ENCODE measurements at places on chromosomes 2 and 18. TPM values are rescaled to one million over a fixed set of nuclear protein-coding genes. Genes with fewer than 3 reads are reported as not detected.

- no peak for DNase-seq
- H3K4me1 ChIP-seq, result no peaks in the 10 kb centered on the region
- H3K27me3 ChIP-seq, result no peaks in the 10 kb centered on the region
- no peak overlapping the region for H3K4me3 ChIP-seq
These were observed 1964.5 kb upstream of the PIK3C3 start for GRCh38 chr18:39990540-39990939.

DNA sequence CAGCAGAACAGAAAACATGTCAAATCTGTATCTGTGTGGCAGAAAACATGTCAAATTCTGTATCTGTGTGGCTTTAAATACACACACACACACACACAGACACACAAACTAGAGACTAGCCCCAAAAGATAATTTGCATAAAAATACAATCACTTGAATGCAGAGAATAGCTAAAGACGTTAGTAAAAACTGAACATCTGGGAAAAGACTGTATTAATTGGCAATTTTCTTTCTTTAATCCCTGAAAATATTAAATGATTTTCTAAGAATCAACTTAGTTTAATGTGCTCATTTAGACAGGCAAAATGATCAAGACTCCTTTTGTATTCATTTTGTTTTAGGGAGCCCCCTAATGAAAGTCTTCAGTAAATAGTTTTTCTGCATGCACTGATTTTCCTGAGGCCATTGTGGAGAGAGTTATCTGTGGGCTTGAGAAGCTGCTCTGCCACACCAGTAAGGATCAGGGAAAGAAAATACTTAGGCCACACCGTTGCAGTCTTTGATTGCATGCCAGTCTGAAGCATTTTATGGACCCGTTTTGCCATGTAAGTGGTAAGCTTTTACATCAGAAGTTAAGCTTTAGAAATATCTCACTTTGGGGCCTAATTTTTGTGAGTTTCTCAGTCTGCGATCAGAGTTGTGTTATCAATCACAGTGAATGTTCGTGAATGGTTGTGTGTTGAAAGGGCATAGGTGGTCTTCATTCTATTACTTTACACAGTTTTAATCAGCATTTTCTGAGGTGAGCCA, 2.2 kb downstream of the SPATS2L start:
- peaks cover 4% of the 10 kb centered on the region for H3K36me3 ChIP-seq
- H3K4me1 ChIP-seq, result peaks cover 57% of the 10 kb centered on the region
- peak; percentile 49 for DNase-seq
- peak overlapping the region; percentile 53 for H3K27ac ChIP-seq
- peak overlapping the region; percentile 85 for H3K4me3 ChIP-seq

GRCh38 chr18:53603276-53603675, 621.2 kb downstream of the MBD2 start:
- H3K36me3 ChIP-seq, result no peaks in the 10 kb centered on the region
- no peak overlapping the region for H3K27ac ChIP-seq
- no peak overlapping the region for H3K4me3 ChIP-seq

DNA sequence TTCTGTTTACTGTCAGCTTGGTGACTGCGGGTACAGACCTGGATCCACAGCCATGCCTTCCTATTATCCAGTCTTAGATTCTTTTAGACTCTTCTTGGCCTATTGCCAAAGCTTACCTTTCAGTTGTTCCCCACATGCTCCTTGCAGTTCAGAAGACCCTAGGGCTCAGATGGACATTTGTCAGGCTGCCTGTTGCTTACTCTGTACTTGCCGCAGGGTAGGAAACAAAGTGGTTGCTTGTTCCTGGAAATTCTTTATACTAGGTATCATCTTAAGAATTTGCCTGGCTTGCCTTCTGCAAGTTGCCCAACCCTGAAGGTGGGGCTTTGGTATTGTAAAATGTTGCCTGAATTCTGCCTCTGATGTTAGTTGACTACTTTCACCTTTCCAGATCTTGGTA, 24.4 kb downstream of the CD28 start:
- H3K27me3 ChIP-seq, result no peaks in the 10 kb centered on the region
- no peak for DNase-seq
- H3K4me3 ChIP-seq, result no peak overlapping the region

DNA sequence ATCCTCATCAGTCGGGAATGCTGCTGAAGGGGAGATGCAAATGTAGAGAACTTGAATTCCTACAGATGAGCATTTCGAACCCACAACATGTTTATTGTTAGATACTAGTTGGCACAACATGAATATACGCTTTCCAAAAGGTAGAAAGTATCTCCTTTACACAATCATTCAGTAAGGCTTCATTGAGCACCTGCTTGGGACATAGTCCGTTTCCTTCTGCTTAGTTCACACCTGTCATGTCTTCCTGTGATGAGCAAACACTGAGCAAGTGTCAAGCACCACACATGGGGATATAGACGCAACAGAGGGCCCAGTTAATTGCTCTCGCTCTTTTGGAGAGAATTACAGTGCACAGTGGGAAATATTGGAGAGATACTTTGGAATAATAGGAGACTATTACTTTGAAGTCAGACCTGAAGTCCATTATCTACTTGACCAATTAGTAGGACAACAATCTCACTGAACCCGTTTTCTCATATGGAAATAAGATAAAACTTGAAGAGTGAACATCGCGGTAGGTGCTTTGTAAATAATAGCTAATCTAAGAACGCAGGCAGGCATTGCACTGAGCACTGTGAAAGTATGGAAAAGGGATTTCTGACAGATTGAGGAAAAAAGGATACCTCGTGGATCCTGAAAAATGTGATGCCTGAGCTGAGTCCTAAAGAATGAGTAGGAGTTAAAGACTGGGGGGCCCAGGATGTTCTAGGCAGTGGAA, 1.2 kb downstream of the CPSF3 start:
- H3K4me1 ChIP-seq, result peaks cover 29% of the 10 kb centered on the region
- H3K27me3 ChIP-seq, result no peaks in the 10 kb centered on the region
- H3K4me3 ChIP-seq, result peak overlapping the region; percentile 96
- no peak for DNase-seq
- no peak overlapping the region for H3K27ac ChIP-seq

GRCh38 chr2:105536175-105536574, 137.3 kb upstream of the FHL2 start:
- no peak overlapping the region for H3K27ac ChIP-seq
- H3K4me1 ChIP-seq, result no peaks in the 10 kb centered on the region
- H3K4me3 ChIP-seq, result no peak overlapping the region
- DNase-seq, result no peak

Gene ACTG2
- 3.8 TPM for total RNA-seq

Gene HOXD11
- not detected for total RNA-seq

DNA sequence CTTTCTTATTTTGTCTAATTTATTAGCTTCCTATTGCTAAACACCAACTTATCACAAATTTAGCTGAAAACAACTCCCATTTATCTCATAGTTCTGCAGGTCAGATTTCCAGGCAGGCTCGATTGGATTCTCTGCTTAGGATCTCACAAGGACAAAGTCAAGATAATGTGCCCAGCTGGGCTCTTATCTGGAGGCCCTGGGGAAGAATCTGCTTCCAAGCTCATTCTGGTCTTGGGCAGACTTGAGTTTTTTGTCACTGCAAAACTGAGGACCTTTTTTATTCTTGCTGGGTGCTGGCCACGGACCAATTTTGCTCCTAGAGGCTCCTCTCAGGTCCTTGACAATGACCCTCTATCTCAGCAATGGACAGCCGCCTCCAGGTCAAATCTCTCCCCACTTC, 215.5 kb downstream of the TRIB2 start:
- peaks cover 33% of the 10 kb centered on the region for H3K4me1 ChIP-seq
- no peaks in the 10 kb centered on the region for H3K27me3 ChIP-seq
- H3K4me3 ChIP-seq, result no peak overlapping the region
- no peak overlapping the region for H3K27ac ChIP-seq
- H3K36me3 ChIP-seq, result no peaks in the 10 kb centered on the region

DNA sequence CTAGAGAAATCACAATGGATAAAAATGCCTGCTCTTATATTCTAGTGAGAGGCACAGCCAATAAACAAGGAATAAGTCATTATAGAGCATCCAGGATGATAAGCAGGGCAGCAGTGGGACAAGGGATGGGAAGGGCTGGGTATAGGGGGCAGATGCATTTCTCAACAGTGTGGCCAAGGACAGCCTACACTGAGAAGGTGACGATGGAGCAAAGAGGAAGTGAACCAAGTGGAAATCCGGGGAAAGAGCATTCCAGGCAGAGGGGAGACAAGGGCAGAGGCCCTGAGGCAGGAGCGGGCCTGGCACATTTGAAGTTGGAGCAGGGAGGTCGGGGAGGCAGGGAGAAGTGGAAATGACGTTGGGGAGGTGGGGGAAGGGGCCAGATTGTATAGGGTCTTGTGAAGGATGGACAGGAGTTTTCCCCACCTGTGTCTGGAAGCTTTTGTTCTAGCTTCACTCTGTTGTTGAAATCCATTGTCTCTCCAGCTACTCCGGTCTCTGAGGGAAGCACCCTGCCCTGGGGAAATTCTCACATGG, 17.6 kb downstream of the TMEM177 start:
- H3K27ac ChIP-seq, result no peak overlapping the region
- no peak for DNase-seq
- no peaks in the 10 kb centered on the region for H3K36me3 ChIP-seq

Measured in PC-3 (cell line).